ENCODE measurements at places on chromosomes 4 and X.

DNA sequence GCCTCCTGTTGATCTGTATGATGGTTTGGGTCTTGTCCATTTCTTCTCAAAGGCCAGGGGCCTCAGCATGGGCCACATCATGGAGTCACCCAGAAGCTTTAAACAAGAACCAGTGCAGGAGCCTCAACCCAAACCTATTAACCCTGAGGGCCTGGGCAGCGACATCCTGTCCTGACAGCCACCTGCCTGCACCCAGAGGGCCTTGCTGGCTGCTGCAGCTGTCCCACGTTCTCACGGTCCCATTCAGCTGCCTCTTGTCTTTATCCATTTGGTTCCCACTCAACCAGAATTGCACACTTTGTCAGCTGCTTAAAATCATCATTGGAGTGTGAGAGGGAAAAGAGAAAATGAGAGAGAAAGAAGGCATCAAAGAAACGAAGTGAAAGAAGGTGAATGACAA lies 21.6 kb downstream of the C4orf50 start:
- no peak for DNase-seq

GRCh38 chr4:189237340-189237739 lies 703.3 kb upstream of the FRG1 start:
- DNase-seq: no peak

DNA sequence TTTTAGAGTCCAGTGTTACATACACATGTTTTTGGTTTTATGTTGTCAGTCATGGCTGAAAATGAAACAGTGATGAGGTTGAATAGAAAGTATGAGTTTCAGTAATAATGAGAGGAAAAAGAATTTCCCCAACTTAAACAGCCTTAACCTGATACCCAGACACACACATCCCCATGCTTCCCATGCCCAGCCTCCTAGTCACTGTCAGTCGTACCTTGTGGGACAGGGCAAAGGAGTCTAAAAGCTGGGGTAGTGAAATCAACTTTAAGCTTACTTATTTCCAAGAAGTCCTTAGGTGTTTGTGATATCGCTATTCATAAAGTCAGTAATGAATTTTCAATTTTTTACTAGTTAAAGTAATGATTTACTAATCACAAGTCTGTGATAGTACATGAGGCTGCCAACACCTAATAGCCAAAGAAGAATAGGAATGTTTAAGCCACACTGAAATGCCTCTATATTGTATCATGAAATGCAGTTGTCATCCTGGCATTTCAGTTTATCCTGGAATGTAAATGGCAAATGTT lies 24.3 kb upstream of the GPR34 start:
- DNase-seq: no peak

DNA sequence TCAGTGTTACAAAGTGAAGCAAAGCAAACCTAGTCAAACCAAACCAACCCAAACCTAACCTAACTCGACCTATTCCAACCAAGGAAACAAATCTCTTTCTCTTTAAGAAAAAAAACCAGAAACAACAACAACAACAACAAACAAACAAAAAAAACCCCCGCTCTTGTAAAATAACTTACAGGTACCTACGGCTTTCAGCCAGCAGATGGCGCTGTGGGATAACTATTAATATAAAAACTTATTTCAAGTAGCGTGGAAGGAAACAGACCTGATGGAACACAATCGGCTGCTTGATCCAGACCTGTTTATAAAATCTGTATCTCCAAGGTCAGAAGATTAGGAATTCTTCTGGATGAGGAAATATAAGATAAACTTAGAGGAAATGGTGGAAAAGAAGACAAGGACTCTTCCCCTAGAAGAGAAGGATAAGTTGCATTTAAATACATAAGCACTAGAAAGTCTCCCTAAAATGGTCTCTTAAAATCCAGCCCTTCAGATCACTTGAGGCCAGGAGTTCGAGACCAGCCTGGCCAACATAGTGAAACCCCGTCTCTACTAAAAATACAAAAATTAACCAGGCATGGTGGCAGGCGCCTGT lies 34.4 kb upstream of the CDKL5 start:
- DNase-seq: peak; percentile 22

- DNase-seq: no peak
These were observed 19.7 kb downstream of the ZGRF1 start for GRCh38 chr4:112616984-112617383.

DNA sequence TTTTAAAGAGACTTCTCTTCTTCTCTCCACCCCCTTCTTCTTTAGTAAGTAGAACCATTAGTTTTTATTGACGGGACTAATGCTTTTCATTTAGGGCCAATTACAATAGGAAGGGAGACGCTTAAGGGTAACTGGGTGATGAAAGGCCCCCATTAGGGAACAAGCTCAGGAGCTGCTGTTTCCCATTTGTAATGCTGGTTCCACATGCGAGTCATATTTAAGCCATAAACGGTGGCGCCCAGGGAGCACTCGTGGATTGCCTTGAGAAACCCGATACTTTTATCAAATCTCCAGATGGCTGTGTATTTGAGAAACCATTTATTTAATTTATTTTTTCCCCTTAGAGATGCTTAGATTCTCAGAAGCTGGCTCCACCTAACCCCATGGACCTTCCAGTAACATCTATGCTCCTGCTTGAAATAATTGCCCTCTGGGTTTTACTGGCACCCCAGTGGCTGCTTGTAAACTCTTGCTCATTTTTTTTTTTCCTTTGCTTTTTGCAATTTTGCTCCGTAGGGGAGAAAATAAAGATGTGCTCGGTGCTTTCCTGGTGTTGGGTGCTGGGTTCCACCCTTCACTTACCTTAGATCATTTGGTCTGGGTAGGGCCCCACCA lies 124.2 kb upstream of the MSX1 start:
- no peak for DNase-seq

DNA sequence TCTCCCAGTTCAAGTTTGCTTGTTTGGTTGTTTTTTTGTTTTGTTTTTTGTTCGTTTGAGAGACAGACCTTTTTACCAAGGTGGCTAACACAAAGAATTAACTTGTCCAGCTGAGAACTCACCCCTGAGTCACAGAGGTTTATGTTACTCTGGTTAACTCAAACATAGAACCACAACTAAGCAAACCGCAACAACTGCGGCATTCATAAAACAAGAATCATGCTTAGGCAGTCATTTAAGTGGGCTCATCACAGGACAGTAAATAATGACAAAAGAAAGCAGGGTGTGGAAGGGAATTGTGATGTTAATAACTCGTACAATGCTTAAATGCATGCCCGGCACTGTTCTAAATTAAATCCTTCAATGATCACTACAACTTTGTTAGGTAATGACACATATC lies 24.7 kb upstream of the IL13RA1 start:
- no peak for DNase-seq

DNA sequence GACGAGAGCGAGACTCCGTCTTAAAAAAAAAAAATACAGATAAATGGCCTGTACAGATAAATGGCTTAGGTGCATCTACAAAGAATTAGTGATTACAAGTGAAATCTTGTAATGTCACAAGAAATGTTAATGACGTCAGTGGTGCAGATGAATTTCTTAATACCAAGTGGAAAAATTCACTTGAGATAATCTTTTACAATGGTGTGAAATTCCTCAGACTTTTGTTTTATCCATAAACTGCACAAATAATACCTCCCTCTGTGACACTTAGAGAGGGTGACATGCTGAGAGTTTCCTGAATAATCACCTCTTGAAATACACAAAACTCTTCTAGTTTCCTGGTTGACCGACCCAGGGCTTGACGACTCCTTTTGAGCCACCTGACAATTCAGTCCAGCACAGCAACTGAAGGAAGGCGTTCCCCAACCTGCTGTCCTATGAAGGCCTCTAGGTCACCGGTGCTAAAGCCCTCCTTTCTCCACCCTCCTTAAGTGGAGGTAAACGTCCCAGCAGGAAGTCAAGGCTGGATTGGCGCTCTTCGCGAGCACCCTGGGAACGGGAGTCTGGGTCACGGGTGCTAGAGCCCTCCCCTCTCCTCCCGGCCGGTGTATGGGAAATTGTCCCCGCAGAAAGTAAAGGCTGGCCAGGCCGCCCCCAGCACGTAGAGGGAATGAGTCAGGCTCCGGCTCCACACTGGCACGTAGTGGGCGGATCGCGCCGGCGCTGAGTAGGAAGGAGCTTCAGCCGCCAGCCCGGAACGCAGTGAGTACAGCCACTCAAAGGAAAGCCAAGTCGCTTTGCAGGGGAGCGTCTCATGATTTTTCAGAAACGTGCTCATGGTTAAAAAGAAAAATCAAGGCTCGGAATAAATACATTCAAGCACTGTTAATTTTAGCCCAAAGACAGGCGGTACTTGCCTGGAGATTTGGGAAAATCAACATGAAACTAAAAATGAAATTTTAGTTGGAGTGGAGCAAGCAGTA lies at the start of gene TMEM144:
TMEM144 (plus strand) TSS at position 662 of the 983 bp plus-strand sequence. CDS start 2,182 bp downstream, outside the sequence.
- peak; percentile 2 for DNase-seq

GRCh38 chr4:25703731-25704388 lies 48.2 kb downstream of the SLC34A2 start:
- no peak for DNase-seq

DNA sequence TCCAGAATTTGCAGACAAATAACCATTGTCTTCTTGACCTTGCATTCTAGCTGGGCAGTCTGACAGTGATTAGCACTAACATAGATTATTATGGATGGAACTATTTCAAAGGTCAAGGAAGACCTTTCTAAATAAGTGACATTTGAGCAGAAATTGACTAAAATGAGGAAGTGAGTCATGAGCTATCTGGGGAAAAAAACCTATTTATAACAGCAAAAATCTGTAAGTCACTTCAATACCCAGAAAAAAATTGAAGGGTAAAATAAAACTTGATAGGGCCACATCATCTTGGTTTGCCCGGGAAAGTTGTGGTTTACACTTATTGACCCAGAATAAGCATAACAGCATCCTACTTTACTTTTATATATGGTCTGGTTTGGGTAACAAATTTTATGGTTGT lies 414.6 kb upstream of the HS3ST1 start:
- no peak for DNase-seq

- DNase-seq: no peak
These were observed 197.0 kb downstream of the ADGRL3 start for GRCh38 chr4:61397174-61397573.

GRCh38 chr4:176981551-176981950 lies 188.8 kb upstream of the VEGFC start:
- DNase-seq: no peak

DNA sequence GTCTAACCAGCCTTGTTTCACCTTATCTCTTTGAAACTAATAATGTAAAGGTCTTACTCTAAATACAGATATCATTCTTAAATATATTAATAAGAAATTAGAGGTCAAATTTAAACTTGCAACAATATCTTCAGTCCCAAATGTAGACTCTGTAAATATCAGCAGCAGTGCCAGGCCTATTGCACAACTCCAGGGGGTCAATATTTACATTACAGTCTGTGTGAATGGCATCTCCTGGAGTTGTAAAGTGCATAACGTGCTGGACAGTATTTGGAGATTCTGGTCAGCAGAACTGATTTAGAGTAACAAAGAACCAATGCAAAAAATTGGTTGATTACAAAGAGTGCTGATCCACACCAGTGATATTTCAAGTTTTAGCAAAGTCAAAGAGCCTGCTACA lies 1225.9 kb downstream of the PCDH19 start:
- DNase-seq: no peak

All from stimulated activated CD8-positive, alpha-beta memory T cell treated with anti-CD3 and anti-CD28 coated beads, Interleukin-15, amount 100 ng/mL, for 4 hours (primary cell).